ENCODE measurements at places on chromosomes 1 and 21. TPM values are rescaled to one million over a fixed set of nuclear protein-coding genes. Genes with fewer than 3 reads are reported as not detected.

The IGSF3 gene
- total RNA-seq = 33.9 TPM

The TAS1R1 gene
- not detected for total RNA-seq

The CD164L2 gene
- 0.65 TPM for total RNA-seq

The THEM4 gene
- total RNA-seq = 10.7 TPM

The NHLH2 gene
- total RNA-seq = 0.04 TPM

The CA14 gene
- total RNA-seq = 0.08 TPM

The CFHR3 gene
- total RNA-seq = not detected

The CD1D gene
- 9.1 TPM for total RNA-seq

The AADACL4 gene
- total RNA-seq = not detected

The MYOG gene
- total RNA-seq = not detected

The FLG2 gene
- not detected for total RNA-seq

The PLXNA2 gene
- total RNA-seq = 21.0 TPM

The ENAH gene
- total RNA-seq = 48.3 TPM

The FCRL6 gene
- not detected for total RNA-seq

The HORMAD1 gene
- not detected for total RNA-seq

The VAV3 gene
- total RNA-seq = 0.31 TPM

The CR1 gene
- not detected for total RNA-seq

The SLC9C2 gene
- not detected for total RNA-seq

The KRTAP21-2 gene
- total RNA-seq = not detected

The GNAT2 gene
- not detected for total RNA-seq

The CELA2B gene
- not detected for total RNA-seq

The XCL2 gene
- total RNA-seq = not detected

The FOXD2 gene
- 0.08 TPM for total RNA-seq

The LELP1 gene
- total RNA-seq = not detected

The SSU72 gene
- 156 TPM for total RNA-seq

The GRHL3 gene
- total RNA-seq = 3.0 TPM

The ECE1 gene
- total RNA-seq = 77.9 TPM

The NEK7 gene
- total RNA-seq = 27.9 TPM

The PLA2G4A gene
- 8.7 TPM for total RNA-seq

The ERICH3 gene
- total RNA-seq = not detected

The OR2T2 gene
- not detected for total RNA-seq

The AXDND1 gene
- total RNA-seq = not detected

The CYYR1 gene
- total RNA-seq = 10.9 TPM

The C1QTNF12 gene
- total RNA-seq = not detected

The CELA2A gene
- total RNA-seq = not detected

The KCND3 gene
- total RNA-seq = 0.08 TPM

The DNAH14 gene
- 20.0 TPM for total RNA-seq

The NOS1AP gene
- total RNA-seq = not detected

The SERPINC1 gene
- total RNA-seq = not detected

The PHACTR4 gene
- total RNA-seq = 11.5 TPM

The U2AF1 gene
- total RNA-seq = 17.4 TPM

The FAM177B gene
- total RNA-seq = not detected

The IVNS1ABP gene
- total RNA-seq = 72.7 TPM

The OR2T33 gene
- not detected for total RNA-seq

The MTARC1 gene
- total RNA-seq = 4.8 TPM

The EPHA10 gene
- total RNA-seq = not detected

The PKN2 gene
- 20.7 TPM for total RNA-seq

The ATAD3B gene
- 49.1 TPM for total RNA-seq

The COL6A1 gene
- total RNA-seq = 10.2 TPM

The FAM163A gene
- not detected for total RNA-seq

The LCE1B gene
- total RNA-seq = 0.11 TPM

The LCE4A gene
- total RNA-seq = not detected

The CAPN8 gene
- not detected for total RNA-seq

The SPRR1A gene
- total RNA-seq = not detected

The NENF gene
- 128 TPM for total RNA-seq

The ABCG1 gene
- total RNA-seq = 2.3 TPM

The SORT1 gene
- 0.80 TPM for total RNA-seq

The ASPM gene
- 27.5 TPM for total RNA-seq

All from hair follicular keratinocyte (primary cell).